ENCODE measurements at places on chromosomes 7 and 10. TPM values are rescaled to one million over a fixed set of nuclear protein-coding genes. Genes with fewer than 3 reads are reported as not detected.

GRCh38 chr10:73997461-73997786, 492 bp upstream of the VCL start:
- DNase-seq = no peak

The AKR1C4 gene
- total RNA-seq = not detected

The HABP2 gene
- total RNA-seq = not detected

GRCh38 chr7:28068811-28069216, 111.8 kb downstream of the JAZF1 start:
- DNase-seq = peak; percentile 75

GRCh38 chr10:6400331-6400730, 179.7 kb downstream of the PRKCQ start:
- DNase-seq = no peak

DNA sequence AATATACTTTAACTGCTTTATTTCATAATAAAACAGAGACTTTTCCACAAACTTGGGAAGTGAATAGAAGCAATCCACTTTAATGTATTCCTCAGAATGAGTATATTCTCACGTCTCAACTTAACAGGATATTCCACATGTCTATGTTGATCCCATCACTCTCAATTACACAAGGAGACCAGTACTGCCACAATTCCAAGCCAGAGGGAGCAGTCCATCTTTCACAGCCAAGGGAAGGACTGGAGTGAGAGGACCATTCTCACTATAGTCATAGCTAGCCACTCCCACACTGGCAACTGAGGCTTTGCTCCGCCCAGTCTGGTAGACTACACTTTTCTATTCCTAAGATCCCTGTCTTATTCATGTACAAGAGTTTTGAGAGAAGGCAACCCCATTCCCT, 553.9 kb downstream of the CNTNAP2 start:
- no peak for DNase-seq

DNA sequence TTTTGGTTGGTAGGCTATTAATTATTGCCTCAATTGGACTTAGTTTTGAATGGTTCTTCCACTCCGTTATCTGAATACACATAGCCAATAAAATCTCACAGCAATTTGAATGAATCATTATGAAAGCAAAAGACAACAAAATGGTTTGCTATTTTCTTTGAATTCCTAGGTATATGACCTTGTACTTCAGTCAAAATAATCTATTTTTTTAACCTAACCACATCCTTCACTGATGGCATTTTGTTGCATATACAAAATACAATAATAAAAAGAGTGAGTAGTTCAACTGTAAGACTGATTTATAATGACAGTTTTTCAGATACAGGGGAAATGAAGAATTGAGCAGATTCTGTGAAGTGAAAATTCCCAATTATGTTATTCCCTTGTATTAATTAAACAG, 433.1 kb downstream of the HTR7 start:
- no peak for DNase-seq

- no peak for DNase-seq
Observed at GRCh38 chr10:82150123-82150900, 275.3 kb downstream of the NRG3 start.

- DNase-seq = no peak
Observed at GRCh38 chr7:148726385-148726784, 27.7 kb downstream of the CUL1 start.

The KLF14 gene
- total RNA-seq = 0.89 TPM

- DNase-seq = no peak
Observed at GRCh38 chr7:92647011-92647625, 56.9 kb upstream of the FAM133B start.

The STAM gene
- total RNA-seq = 26.6 TPM

DNA sequence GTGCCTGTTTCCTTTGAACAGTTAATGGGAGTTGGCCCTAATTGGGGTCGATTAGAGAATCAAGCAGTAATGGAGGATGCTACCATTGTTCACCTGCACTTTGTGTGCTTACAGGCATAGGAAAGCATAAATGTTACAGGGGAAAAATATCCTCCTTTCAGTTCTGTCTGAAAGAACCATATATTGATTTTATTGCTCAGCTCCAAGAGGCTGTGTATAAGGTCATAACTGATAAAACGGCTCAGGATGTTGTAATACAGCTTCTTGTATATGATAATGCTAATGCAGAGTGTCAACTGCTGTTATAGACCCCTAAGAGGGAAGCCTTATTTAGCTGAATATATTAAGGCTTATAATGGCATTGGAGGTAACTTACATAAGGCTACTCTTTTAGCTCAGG, 32.9 kb upstream of the AKR1C2 start:
- no peak for DNase-seq

The CLRN3 gene
- total RNA-seq = 0.39 TPM

DNA sequence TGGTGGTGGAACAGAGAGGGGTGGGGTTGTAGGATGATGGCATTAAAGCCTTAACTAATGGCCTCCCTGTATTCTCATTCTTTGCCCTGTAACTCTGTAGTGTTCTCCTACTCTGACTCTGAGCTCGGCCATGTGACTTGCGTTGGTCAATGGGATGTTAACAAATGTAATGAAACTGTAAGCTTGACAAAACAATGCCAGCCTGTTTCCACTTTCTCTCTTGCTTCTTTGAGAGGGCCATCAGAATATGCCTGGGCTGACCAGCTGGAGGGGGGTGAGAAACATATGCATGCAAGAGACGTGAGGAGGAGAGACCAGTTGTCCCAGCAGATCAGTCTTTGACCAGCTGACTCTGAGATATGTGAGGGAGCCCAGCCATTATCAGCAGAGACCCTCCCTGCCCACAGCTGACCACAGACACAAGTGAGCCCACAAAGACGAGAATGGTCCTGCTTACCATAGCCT, 100.6 kb downstream of the ICA1 start:
- DNase-seq = no peak

DNA sequence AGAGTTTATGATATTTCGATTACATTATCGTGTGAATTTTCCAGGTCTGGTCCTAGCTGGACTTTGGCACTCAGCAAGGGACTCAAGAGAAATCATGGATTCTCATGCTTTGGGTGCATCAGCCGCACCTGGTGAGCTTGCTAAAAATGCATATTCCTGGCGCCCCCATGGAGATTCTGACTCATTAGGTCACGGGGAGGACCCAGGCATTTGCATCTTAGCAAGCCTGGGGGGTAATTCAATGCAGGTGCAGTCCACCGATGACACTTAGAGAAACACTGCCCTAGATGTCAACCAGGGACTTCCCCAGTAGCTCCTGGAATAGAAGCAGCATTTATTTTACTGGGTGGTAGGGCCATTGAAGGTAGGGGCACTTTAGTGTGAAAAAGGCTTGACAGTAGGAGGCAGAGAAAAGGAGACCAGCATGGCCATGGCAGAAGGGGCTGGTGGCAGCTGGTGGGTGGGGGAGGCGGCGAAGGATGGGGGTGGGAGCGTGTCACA, 29.9 kb upstream of the PDCD4 start:
- no peak for DNase-seq

GRCh38 chr10:78595269-78595619, 473.5 kb upstream of the ZMIZ1 start:
- no peak for DNase-seq

DNA sequence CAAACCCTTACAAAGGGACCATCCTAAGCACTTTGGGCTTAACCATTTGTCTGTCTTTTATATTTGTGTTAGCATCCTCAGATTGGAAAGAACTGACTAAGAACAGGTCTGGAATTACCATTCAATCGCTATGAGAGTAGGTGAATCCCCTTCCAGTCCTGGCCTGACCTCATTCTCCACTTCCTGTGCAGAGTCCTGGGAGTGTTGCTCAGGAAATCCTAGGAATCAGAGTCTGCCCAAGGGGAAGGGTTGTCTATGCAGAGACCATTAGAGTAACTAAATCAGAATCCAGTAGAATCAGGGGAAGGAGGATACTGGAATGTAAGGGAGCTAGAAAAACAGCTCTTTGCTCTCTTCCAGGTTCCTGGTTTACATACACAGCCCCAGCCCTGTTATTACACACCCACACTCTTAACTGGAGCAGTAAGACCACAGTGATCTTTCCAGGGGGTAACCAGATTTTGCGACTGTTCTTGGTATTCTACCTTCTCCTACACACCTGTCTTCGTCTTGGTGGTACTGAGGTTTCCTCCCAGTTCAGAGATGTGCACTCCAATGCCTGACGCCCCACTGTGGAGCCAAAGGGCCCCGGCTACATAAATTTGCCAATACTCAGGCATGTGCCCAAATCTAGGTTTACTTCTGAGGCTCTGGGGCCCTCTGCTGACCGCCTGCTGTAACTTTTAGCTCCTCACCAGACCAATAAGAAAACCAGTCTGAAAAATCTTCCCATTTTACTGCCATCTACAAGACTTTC, 103.7 kb downstream of the RNF216 start:
- DNase-seq = peak; percentile 48

- no peak for DNase-seq
Observed at GRCh38 chr7:150685219-150686029, at the start of gene GIMAP2. TSS of gene GIMAP2 (plus strand) at chr7:150685706. CDS start at chr7:150687060, 1,354 bp downstream.

DNA sequence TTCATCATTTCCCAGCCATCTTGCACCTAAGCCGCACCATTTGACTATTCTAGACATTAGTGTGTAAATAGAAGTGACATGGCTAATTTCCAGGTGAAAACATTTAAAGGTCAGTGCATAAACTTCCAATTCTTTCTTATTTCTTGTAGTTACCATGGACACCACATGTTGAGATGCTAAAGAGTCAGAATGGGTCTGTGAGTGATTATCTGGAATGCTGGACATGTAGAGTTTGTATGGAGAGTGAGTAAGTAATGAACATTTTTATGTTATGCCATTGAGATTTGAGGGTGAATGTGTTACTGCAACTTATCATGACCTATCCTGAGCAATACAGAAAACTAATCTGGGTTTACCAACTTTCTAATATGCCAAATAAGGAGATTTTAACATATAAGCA, 60.4 kb downstream of the MEOX2 start:
- no peak for DNase-seq

GRCh38 chr7:138606236-138606635, 94.9 kb downstream of the SVOPL start:
- no peak for DNase-seq

The MCM7 gene
- total RNA-seq = 47.5 TPM

DNA sequence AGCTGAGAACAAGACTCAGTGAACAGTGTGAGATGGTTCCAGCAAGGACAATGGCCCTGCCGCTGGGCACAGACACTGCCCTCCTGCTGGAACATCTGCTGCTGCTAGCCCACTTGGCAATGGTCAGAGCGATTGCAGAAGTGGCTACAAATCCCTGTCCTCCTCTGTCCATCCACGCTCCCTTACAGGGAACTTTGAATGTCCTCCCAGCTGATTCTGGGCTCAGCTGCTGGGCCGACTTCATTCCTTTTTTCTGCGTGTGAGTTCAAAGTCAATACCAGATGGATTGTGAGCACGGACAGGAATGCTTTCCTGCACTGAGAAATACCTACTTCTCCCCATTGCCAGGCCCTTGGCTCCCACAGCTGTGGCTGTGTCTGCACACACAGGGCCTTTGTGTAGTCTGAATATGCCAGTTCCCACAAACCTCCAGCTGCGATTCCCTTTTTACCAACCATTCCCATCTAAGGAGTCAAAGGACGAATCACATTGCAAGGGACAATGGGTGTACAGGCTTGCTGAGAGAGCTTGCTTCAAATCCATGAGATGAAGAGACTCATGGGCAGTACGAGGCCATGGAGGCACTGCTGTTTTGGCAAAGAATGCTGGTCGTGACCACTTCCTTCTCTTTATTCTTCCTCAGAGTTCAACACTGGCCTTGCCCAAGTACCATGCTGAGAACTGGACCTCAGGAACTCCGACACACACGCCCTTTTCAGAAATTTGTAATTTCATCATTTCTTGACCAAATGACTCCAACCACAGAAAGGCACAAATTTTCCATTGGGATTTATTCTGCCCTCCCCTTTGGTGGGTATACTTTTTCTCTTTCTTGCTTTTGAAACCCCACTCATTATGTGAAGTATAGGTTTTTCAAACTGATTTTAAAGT, 44.2 kb downstream of the BPGM start:
- DNase-seq = no peak

The TAS2R3 gene
- total RNA-seq = 3.6 TPM

DNA sequence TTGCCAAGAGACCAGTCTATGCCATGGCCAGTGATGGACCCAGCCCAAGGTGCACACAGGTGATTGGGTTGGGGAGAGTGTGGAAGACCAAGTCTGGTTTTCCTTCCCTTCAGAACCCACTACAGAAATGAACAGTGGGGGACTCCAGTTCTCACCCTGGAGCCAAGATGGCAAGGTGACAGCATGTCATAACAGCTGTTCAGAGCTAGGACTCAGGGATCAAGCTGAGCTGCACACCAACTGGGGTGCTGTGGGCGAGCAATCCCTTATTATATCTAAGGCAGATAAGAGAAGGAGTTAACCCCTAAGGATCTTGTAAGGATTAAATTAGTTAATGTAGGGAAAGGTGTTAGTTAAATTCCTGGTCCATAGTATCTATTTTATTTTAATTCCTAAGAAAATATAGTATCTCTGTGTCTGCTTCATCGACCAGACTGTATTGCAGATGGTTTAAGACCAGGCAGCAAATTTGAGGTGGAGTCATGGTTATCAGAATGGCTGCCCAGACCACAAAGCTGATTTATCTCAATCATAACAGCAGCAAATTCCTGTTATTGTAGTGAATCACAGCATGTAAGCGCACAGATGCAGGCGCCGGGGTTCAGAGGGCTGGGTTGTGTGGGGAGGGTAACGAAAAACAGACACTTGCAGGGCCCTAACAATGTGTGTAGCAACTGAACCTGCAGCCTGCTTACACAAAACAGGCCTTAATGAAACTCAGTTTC, 208.7 kb upstream of the ZNF32 start:
- DNase-seq = no peak

Measured in skin of body (tissue), 3 donors.